ENCODE measurements at places on chromosomes 2 and 18. TPM values are rescaled to one million over a fixed set of nuclear protein-coding genes. Genes with fewer than 3 reads are reported as not detected.
A peak's percentile ranks its signal among the peaks of the same experiment; 100 is the strongest.

DNA sequence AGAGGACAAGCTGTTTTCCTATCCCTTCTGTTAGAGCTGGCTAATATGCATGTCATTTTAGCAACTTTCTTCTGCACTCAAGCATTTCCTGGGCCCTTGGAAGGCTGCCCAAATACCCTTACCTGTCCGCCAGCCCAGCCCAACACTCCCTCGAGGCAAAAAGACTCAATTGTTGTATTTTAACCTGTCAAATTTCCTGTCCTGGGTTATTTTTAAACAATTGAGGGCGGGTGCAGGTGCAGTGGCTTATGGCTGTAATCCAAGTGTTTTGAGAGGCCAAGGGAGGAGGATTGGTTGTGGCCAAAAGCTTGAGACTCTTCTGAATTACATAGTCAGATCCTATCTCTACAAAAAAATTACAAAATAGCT is 125.0 kb upstream of the ARHGAP28 start:
- DNase-seq = no peak

Gene TBC1D8
- total RNA-seq = 40.7 TPM

- no peak for DNase-seq
Observed at GRCh38 chr2:17373741-17374140, 144.5 kb downstream of the RAD51AP2 start.

GRCh38 chr2:160075171-160075570 is 12.8 kb upstream of the PLA2R1 start:
- DNase-seq = no peak

DNA sequence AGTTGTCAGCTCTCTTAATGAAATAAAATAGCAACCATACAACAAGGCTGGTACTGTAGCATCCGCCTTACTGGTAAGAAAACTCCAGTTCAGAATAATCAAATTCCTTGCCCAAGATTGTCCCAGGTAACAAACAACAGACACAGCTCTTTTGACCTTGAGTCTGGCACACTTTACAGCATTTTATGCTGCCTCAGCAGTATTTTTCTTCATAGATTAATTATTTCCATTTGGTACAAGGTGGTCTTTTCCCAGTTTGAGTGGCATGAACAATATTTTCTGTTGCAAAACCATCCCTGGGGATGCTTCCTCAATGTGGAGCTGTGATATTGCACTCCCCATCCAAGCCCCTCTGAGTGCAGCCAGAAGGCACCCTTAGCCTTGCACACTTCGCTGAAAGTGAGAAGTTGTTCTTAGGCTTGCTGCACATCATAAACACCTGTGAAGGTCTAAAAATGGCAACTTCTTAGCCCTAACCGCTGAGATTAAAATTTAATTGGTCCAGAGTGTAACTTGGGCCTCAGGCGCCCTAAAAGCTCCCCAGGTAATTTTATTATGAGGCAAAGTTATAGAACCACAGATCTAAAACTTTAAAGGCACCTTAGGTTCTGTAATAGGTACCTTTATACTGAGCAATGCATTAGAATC is 523.3 kb downstream of the CMPK2 start:
- no peak for DNase-seq

Gene DNAJC5G
- total RNA-seq = not detected

DNA sequence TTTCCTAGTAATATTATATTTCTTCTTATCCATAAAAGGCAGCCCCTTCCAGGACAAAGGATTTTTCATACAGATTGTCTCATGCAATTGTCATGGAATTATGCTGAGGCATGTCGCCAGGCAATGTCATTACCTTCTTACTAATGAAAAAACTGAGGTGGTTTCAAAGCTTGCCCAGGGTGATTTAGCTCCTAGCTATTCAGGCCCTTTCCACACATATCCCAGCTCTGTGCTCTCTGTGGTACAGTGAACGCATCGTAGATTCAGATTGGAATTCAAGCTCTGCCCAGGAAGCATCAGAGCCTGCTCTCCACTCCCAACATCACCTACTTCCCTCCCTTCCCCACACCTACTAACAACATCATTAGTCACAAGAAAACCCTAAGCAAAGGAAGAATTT is 60.1 kb downstream of the ATP8B1 start:
- DNase-seq = no peak

DNA sequence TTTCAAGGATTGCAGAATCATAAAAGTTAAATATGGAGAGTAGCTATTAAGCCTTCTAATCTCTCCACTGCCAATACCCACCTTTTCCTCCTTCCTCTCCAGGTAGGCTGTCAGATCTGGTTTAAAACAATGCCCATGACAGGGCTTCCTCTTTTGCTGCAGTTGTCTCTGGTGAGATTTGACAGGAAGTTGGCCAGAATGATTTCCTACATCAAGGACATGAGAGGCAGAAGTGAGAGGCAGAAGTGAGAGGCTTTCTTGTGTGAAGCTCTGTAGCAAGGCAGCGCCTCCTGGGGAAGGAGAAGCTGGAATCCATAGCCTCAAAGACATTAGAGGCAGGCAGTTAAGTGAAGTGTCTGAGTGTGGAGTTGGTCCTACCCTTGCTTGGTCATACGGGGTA is 385.7 kb downstream of the HRH4 start:
- no peak for DNase-seq

Gene SEMA4C
- total RNA-seq = 34.7 TPM

DNA sequence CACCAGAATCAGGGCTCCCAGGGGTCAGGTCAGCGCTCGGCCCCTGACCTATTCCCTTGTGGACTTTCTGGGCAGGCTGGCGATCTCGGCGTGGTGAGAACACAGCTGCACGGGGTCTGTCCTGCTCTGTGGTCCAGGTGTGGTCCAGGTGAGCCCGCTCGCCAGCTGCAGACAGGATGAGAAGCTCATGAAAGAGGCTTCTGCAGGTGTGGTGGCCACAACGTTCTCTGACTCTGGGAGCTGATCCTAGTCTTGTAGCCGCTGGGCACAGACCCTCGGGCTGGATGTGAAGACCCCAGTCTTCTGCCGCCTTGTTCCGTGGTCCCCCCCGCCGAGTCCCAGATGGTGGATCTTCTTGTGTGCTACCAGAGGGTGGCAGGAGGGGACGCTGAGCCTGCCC is 129.7 kb downstream of the RTP5 start:
- no peak for DNase-seq

Gene TMEM127
- 67.2 TPM for total RNA-seq

- no peak for DNase-seq
Observed at GRCh38 chr2:10389573-10389972, 58.6 kb downstream of the ODC1 start.

Gene CNDP1
- not detected for total RNA-seq

DNA sequence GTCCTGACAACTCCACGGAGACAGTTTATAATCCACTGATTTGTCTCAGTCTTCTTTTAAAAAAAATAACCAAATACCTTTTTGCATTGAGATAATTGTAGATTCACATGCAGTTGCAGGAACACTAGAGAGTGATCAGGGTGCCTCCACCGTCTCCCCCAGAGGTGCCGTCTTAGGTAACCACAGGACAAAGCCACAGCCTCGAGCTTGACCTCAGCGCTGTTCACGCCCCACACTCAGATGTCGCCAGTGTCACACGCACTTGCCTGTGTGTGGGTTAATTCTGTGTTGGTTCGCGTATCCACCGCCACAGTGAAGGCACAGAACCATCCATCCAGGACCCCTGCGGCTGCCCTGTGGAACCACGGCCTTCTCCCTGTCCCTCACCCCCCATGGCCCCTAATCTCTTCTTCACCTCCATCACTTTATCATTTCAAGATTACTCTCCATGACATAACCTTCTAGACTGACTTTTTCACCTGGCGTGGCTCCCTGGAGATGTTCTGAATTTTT is 295.0 kb upstream of the HDAC4 start:
- DNase-seq = no peak

DNA sequence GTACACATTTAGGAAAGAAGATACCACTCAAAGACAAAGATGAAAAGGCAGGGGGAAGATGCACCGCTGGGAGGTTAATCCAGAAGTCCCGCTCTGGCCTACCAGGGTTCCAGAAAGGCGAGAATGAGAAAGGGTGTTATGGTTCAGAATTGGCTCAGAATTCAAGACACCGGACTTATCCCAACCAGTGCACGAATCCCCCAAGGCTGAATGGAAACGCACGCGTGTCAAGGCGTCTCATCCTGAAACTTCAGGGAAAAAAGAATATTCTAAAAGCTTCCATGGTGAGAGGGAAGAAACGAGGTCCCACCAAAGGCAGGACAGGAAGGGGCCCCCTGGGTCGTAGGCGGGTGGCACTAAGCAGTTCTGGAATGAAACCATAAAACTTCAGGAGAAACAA is 71.9 kb downstream of the SLC66A2 start:
- DNase-seq = no peak

- no peak for DNase-seq
Observed at GRCh38 chr2:162056796-162057399, 17.1 kb downstream of the DPP4 start.

Gene SCN2A
- total RNA-seq = 0.17 TPM

GRCh38 chr2:225512876-225513540 is 113.5 kb downstream of the NYAP2 start:
- no peak for DNase-seq

DNA sequence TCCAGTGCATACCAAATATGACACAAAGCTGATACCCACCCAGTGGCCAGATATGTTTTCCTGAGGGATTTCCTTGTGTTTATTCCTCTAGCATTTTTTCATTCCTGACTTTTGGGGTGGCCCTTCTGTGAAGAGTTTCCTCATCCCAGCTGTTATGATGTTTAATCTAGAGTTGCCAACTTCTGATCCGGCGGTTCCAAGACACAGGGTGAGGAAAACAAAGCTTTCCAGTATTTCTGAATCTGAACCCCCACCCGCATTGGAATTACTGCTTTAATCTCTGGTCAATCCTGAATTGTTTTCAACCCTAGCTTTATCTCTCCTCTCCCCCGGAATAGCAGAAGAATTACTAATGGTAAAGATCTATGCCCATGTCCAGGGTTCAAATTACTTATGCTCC is 39.2 kb upstream of the PNPT1 start:
- no peak for DNase-seq

Gene RPRD1A
- 33.6 TPM for total RNA-seq

- DNase-seq = no peak
Observed at GRCh38 chr18:58569490-58569911, 59.4 kb downstream of the ALPK2 start.

GRCh38 chr18:57085371-57085770 is 61.5 kb upstream of the BOD1L2 start:
- DNase-seq = no peak

GRCh38 chr2:114085238-114085637 is 195.3 kb downstream of the ACTR3 start:
- DNase-seq = no peak

DNA sequence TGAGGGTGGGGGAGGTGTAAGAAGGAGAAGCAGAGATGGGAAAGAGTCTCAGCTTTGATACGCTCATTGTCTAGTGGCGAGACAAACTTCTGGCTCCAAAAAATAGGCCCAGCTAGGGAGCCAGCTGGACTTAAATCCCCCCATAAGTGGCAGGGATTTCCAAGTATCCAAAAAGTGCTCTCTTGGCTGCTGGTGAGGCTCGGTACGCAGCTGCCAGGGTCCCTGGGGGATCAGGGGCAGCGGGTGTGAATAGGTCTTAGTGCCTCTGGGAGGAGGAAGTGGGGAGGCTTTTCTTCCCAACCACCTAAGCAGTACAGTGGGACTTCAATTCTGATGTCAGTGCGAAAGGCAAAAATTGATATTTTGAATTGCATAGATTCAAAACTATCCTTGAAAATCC is 73.5 kb downstream of the ALK start:
- DNase-seq = no peak

Gene ARHGAP15
- total RNA-seq = 13.0 TPM

Gene MGAT4A
- 40.2 TPM for total RNA-seq

- DNase-seq = peak; percentile 76
Observed at GRCh38 chr2:23523373-23524260, 138.6 kb downstream of the KLHL29 start.

- DNase-seq = no peak
Observed at GRCh38 chr2:131046918-131047652, 46.2 kb downstream of the FAM168B start.

DNA sequence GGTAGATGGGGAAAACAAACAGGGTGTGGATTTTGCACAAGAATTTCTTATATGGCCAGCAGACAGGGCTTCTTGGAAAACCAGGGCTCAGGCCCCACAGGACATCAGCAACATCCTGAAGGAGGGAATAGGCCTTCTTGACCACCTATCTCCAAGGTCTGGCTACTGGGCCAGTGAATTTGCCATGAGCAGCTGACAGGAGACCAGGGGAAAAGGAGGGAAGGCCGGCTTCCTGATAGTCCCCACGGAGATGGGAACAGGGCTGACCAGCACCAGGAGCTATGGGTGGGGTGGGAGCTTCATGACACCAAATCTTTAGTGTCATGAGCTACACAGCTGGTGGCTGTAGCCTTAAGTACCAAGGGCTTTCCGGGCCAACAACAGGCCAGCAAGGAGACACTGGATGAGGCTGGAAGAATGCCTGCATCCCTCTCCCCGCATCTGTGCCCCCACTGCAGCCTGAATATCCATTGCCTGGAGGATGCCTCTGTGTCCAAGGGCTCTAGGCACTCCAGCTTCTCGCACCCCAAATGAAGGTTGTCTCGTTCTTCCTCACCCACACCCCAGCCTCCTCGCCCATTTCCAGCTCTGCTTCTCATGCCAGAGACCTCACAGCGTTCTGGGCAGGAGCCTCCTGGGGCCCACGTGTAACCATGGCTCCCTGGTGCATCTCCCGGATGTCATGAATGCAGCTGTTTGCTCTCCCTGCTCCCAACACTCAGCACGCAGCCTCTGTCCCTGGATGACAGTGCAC is 74.8 kb downstream of the EMX1 start:
- DNase-seq = no peak

Gene PKDCC
- 107 TPM for total RNA-seq

GRCh38 chr18:76398295-76398694 is 96.7 kb downstream of the ZNF516 start:
- no peak for DNase-seq

Gene FRZB
- total RNA-seq = 7.4 TPM

- no peak for DNase-seq
Observed at GRCh38 chr18:13661051-13661778, 65.1 kb downstream of the FAM210A start.

GRCh38 chr2:205766779-205767359 is 84.6 kb downstream of the NRP2 start:
- peak; percentile 73 for DNase-seq

DNA sequence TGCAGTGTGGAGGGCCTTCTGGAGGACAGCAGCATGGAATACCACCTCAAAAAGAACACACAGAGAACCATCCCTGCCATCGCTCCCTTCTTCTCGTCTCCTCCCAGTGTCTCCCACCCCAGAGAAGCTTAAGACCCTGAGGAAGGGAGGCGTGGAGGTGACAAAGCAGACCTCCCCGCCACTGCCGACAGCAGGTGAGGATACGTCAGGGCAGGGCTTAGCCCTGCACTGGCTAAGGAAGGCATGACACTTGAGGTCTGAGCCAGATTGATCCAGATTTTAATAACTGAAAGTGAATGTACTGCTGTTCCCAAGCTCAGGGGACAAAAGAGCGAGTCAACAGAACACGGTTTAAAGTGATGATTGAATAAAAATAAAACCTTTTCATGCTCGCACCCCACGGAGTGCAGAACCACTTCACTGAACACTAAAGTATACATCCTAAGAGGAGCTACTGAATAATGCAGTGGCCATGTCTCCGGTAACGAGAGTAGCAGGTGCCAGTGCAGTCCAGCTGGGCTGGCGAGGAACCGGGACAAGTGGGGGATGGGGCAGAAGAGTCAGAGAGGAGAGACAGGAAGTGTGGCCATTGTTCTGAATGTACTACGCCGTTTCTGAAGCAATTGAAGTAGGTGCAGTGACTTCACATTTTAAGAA is 391.0 kb downstream of the CDH2 start:
- peak; percentile 52 for DNase-seq

Gene TMEM247
- not detected for total RNA-seq

- DNase-seq = peak; percentile 22
Observed at GRCh38 chr2:182672466-182673165, 43.4 kb upstream of the DNAJC10 start.

- DNase-seq = no peak
Observed at GRCh38 chr18:69949538-69949936, 1.9 kb upstream of the CD226 start.

Gene FSHR
- total RNA-seq = not detected
